ENCODE measurements at places on chromosomes 3 and 15.

- peak; percentile 85 for DNase-seq
Measured at GRCh38 chr15:86082619-86083380, 3.1 kb downstream of the AGBL1 start.

DNA sequence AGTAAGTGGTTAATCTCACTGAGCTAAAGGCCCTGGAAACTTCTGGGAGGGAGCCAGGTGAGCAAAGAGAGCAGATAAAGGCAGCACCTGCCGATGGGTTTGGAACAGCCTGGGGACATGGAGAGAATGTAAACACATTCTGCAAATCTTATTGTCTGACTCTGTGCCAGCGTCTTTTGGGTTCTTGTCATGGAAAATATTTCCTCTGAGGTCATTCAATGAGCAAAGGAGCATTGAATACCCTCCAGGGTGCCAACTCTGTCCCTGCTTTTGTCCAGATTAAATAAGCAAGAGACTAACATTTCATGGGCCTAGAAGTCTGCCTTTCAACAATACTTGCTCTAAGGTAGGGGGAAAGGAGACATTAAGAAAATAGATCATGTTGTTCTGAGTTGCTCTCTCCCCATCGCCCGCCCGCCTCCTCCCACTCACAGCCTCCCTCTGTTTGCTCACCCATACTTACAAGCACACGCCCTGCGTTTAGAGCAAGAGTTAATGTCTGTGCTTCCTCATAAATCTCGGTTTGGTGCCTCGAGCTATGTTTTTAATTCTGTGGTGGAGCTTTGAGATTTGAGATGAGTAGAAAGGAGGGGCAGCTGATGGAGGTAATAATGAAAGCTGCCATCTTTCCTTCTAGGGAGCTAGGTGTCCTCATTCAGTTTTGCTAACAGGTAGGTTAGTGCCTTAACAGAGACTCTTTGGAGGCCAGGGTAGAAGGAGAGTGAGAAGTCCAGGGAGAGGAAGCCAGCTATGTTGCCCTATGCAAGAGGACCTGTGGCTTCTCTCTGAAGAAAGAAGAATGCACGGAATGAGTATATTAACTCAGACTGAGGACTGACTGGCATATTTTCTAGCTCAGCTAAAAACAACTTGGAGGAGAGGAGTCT, 132.9 kb downstream of the TPRG1 start:
- no peak for DNase-seq

DNA sequence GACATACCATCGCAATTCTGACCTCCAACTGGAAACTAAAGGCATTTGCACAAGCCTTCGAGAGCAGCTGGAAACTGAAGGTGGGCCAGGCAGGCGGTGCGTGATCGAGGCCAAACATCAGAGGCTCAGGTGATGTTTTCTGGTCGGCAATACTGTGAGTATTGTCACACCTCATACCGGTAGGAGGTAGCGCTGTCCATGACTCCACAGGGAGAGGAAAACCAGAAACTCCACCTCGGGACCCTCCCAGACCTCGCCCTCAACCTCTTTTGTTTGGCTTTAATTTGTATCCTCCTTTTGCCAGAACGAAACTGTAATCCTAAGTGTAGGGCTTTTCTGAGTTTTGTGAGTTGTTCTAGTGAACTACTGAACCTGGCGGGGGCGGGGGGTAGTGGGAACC, 43.6 kb downstream of the LDHAL6B start:
- DNase-seq, result no peak

- DNase-seq, result no peak
Measured at GRCh38 chr15:80503319-80503952, 99.3 kb downstream of the ARNT2 start.

- no peak for DNase-seq
Measured at GRCh38 chr3:139032326-139033002, 11.7 kb upstream of the PRR23B start.

- no peak for DNase-seq
Measured at GRCh38 chr3:184656458-184656828, 55.4 kb downstream of the MAGEF1 start.

- DNase-seq, result no peak
Measured at GRCh38 chr15:25674913-25675312, 188.2 kb downstream of the ATP10A start.

DNA sequence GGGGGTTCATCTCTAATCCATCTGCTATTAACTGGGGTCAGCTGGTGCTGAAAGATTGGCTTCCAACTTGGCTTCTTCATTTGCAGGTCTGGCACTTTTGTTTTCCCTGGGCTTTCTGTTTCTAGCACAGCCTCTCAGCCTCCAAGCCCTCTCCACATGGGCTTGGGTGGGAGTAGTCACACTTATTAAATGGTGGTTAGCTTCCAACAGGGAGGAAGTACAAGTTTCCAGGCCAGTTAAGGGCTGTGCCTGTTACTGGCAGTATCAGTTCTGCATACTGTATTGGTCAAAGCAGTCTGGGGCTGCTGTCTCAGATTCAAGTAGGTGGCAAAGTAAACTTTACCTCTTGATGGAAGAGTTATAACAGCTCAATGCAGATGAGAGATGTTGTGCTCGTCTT, 627.1 kb upstream of the CCDC54 start:
- DNase-seq, result no peak

- DNase-seq, result no peak
Measured at GRCh38 chr15:95162531-95162930, 931.2 kb downstream of the MCTP2 start.

DNA sequence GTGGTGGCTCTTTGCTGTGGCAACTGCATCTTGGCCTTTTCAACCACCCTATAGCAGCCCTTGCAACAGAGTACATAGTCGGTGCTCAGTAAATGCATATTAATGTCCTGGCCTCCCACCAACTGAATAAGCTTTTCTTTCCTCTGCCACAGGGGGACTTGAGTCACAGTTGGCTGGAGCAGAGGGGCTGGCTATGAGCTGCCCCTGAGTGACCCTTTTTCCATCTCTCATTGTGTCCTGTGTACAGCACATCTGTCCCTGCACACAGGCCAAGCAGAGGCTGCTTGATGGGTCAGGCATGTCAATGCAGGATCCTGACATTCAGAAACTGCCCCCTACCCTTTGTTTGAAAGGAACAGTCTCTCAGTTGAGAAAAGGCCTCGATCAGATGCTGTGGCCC, 22.4 kb downstream of the SPSB4 start:
- no peak for DNase-seq

DNA sequence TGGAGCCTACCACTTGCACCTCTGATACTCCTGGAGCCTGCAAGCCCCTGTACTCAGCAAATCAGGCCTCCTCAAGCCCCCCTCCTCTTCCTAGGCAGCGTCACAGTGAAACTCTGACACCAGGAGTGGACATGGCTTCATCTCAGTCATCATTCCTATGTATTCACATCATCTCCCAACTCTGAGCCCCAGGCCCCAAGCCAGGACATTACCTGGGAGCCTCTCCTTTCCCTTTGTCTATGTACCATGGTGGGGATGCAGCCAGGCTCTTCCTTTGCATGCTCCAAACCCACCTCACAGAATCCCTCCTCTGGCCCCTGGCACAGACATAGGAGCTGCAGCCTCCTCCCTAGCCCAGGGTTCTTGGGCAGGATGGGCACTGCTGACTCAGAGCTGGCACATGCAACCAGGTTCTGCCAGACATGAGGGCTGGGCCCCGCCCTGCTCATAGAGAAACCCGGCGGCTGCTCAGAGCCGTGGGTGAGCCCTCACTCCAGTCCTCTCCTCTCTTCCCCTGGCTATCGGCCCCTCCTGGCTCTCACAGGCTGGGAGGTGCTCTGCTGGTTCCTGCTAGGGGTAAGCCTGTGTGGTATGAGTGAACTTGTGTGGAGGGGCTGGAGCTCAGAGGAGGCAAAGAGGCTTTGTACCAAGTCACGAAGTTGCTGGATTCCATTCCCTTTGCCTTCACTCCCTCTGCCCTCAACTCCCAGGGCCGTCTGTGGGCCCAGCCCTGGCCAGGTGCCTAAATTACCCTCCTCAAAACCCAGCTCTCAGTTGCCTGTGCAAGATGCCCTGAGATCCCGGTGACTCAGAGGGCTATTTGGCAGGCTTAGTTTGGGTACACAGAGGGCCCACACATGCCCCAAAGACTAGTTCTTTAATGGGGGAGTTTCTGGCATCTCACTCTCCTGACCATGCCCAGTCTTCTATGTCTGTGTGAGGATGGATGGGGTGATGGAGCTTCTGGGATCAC, 1.9 kb upstream of the PLCD1 start:
- DNase-seq, result no peak

DNA sequence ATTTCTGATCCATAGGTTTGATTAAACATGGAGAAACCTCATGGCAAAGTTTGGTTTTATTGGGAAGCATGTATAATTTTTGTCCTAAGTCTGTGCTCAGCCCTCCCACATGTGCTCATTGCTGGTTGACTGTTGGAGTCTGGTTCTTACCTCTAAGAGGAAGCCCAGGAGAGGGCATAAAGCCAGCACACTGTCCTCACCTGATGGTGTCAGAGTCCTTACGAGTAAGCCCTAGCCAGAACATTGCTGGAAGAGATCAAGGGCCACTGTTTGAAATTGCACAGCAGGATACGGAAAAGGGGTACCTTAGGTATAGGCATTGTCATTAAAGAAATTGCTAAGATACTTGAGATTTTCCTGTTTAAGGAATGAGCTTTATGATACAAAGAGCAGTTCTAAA, 21.3 kb downstream of the MLH1 start:
- DNase-seq, result no peak

DNA sequence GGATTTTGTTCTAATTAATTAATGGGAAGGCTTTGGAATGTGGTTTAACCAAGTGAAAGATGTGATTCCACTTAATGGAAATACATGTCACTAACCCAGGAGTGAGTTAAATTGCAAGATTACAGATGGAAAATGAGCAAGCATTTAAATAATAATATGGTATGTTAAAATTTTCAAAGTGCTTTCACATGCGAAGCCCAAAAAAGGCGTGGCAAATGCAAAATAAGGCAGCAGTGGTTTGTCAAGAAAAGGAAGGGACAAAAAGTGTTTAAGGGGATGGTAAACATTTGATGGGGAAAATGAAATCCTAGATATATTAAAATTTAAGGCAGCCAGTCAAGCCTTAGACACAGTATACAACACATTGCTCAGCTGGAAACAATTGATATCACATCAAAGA, 2.9 kb downstream of the TICRR start:
- DNase-seq, result no peak

DNA sequence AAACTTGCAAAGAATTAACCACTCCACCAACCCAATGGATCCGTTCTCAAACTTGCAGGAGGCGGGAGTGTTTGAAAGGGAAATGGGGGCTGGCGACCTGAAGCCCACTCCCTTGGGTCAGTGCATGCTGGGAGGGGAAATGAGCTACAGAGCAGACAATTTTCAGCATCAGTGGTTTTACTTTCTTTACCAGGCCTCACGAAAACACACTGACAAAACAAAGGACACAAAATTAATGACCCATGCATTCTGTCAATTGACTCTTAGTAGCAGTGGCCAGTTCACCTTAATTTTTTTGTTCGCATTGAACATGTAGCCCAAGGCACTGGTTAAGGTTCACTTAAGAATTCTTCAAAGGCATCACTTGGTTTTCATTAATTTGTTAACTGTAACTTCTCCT, 413.5 kb downstream of the MECOM start:
- no peak for DNase-seq

DNA sequence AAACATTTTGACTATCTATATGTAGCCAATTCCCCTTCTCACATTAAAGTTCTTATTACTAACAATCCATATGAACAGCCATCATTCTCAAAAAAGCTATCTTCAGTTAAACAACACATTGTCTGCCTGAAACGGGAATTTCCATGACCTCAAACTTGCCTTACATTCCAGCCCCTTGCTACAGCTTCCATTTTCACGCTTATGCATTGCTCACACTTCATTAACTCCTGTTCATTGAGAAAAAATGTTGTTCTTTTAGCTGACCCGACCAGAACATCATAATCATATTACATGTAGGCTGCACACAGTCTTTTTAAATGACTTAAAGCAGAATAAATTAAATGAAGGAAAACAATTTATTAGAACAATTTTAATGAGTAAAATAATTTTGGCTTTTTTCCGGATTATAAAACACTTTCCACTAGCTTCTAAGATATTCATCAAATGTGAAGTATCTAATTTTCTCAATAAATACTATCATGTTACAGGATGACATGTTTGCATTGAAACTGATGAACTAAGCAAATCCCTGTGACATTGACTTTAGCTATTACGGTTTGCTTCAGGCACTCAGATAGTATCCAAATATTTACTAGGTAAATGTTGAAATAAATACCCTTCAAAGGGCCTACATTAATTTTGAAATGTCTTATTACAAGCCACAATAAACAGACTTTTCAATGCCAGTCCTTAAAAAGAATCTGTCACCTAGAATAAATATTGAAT, 49.9 kb downstream of the P3H2 start:
- DNase-seq, result no peak

DNA sequence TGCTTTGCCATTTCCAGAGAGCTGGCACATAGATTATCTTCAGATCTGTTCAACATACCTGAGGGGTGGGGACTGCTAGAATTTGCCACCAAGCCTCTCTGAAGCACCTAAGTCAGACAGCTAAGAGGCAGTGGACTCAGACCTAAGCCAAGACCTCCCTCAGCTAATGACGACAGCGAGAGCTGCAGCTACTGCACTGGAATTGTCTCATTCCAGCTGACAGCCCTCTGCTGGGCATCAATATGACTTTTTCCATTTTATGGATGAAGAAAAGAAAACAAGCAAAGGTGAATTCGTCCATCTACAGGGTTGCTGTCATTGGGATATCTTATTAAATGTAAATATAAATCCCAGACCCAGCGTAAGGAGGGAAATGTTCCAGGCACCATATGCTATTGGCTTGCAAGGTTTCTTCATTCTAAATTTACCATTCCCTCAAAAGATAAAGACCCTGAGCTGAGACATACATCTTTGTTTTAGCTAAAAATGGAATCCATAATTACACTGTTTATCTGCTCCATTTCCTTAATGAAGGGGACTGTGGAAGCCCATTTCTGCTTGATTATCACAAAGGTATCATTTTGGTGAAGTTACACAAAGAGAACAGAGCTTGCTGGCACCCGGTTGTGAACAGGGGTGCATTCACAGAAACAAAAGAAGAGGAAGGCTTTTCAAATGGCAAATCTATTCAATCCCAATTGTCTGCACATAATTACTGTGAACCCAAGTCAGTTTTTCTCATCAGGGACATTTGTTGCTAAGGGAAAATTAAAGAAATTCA, 85.5 kb upstream of the LRTM1 start:
- DNase-seq, result no peak

GRCh38 chr3:12194669-12195161, 36.0 kb upstream of the TIMP4 start:
- DNase-seq, result no peak

GRCh38 chr3:52182196-52182595, 15.8 kb upstream of the ALAS1 start:
- DNase-seq, result no peak

DNA sequence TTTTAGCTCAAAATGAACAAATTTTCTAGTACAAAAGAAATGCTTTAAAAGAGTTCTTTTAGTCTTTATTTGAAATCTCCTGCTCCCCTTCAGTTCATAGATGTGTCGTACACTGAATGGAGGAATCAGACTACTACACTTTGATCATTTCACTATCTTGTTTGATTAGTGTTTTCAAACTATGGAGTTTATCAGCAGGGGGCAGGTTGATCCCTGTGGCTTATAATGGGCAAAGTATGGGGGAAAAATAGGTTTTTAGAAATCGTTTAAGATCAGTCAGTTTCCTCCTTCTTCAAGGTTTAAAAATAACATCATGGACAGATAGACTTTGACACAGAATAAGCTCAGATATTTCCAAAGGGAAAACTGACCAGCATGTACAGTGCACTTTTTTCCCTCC, 701.7 kb downstream of the CADM2 start:
- DNase-seq, result no peak

Data from DND-41 (cell line).